ENCODE measurements at places on chromosomes 1 and 21.

GRCh38 chr1:226708967-226709396 is 30.1 kb downstream of the ITPKB start:
- no peak for DNase-seq

DNA sequence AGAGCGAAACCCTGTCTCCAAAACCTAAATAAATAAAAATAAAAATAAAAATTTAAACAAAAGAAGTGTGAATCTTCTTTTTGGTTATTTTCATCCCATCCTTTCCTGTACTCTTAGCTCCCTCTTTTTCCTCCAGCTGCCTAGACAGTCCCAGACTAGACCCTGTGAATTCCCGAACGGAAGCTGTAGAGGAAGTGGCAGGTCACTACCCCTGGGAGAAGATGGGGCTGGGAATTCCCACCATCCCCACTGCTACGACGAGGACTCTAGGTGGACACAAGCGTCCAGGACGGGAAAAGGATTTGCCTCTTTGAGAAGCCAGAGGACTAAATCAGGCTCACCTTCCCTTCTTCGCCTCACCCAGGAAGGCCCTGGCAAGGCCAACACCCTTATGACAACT is 12.6 kb downstream of the RHBDL2 start:
- no peak for DNase-seq

GRCh38 chr1:205616563-205617293 is 15.1 kb downstream of the ELK4 start:
- no peak for DNase-seq

- DNase-seq, result no peak
These were observed 160.7 kb downstream of the KAZN start for GRCh38 chr1:14759042-14759818.

DNA sequence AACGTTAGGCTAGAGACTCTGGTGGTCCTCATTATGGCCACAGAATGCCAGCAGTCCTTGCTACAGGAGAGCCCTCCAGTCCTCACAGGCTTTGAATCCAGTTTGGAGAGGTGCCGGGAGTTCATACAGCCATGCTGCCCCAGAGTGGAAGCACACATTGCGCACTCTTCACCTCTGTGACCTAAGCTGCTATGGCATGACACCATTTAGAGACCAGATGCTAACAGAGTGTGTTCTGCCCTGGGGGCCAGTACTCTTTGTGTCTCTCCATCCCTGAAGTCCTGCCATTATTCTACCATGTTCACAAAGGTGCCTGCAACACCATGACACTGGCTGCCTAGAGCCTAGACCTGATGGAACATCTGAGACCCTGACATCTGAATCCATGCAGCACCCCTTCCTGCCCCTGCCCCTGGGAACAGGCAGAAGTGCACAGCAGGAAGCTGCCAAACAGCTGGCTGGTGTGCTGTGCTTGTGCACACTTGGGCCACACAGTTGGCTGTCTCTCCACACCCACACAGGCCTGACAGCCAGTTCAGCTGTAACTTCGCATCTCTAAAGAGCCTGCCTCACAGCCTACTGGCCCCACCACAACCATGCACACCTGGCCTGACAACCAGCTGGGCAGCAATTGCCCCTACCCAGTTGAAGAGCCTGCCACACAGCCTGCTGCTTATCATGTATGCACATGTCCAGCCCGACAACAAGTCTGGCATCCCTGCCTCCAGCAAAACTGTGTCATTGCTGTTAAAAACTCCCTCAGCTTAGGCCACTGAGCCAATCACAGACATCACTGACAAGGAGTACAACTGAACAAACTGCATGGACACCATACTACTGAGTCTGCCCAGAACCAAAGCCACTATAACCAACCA is 49.1 kb downstream of the MCOLN2 start:
- no peak for DNase-seq

DNA sequence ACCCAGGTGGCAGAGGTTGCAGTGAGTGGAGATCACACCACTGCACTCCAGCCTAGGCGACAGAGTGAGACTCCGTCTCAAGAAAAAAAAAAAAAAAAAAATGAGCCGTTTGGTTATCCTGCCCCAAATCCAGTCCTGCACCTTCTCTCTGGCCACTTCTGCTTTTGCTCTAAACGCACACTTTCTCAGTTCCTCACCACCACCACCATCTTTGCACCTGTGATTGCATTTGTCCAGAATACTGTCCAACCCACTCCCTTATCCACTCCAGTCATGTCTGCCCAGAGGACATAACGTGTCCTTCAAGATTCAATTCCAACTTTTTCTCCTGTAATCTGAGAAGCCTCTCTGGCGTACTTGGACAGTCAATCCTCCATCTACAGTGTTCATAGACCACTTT is 2.2 kb upstream of the NEK2 start:
- no peak for DNase-seq

GRCh38 chr1:16617778-16618580 is 4.6 kb upstream of the NBPF1 start:
- DNase-seq, result peak; percentile 45

- DNase-seq, result no peak
These were observed 157.2 kb downstream of the KIF26B start for GRCh38 chr1:245311887-245312536.

DNA sequence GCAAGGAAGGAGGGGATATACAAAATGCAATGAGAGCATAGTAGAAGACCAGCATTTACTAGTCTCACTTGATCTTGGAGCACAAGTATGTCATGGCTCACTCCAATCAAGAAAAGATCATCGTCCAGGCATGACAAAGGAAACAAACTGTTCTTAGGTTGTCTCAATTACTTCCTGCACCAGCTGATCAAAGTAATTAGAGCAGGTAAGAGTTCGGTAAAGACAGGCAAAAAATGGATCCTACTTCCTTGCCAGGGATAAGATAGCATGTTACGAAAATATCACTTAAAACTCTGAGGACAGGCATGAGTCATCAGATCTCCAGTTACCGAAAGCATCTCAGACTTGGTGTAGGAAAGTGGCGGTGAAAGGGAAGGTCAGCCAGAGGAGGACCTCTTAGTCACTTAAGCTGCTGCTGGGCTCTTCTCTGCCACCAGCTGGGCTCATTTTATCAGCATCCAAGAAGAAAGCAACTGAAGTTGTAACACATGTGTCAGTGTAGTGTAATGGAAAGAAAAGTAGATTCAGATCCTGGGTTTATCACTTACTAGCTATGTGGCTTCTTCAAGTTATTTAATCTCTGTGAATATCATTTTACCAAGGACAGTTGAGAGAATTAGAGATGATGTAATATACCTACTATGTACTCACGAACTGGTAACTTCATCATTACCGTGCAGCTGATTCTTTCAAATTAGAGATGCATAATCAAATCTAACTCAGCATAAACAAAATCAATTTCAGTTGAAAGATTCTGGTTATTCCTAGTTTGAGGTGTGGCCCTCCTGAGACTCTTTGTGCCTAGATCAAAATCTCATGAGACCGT is 46.8 kb downstream of the XCL1 start:
- no peak for DNase-seq

DNA sequence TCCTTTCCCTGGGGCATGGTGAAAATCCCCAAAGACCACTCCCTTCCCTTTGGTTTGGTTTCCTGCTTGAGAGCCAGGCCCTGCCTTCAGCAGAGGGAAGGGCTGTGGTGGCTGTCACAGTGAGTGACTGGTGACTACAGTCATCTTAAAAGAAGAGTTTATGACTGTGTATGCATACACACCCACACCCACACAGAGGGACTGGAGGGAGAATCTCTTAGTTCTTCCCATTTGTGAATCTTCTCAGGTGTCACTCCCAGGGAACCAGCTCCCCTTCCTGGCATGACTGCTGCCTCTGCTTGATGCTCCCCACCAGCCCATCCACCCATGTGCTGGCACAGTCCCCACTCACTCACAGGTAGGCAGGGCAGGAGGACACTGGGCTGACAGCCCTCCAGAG is 3.9 kb upstream of the KCNA2 start:
- peak; percentile 50 for DNase-seq

- DNase-seq, result no peak
These were observed 21.6 kb downstream of the F11R start for GRCh38 chr1:160999376-160999775.

GRCh38 chr1:165624441-165624840 is 6.6 kb upstream of the MGST3 start:
- DNase-seq, result no peak

DNA sequence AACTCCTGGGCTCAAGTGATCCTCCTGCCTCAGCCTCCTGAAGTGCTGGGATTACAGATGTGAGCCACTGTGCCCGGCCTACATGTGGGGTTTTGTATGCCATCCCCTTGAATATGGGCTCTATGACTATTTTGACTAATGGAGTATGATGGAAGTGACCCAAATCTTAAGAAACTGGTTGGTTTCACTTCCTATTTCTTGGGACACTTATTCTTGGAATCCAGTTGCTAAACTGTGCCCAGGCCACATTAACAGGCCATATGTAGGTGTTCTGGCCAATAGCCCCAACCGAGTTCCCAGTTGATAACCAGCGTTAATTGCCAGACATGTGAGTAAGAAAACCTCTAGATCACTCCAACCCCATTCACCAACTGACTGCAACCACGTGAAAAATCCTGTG is 36.3 kb upstream of the CLIC4 start:
- no peak for DNase-seq

- no peak for DNase-seq
These were observed 416.4 kb downstream of the PTBP2 start for GRCh38 chr1:97137862-97138514.

GRCh38 chr1:193569096-193569982 is 382.9 kb upstream of the B3GALT2 start:
- DNase-seq, result no peak

GRCh38 chr1:212182171-212182570 is 103.0 kb upstream of the PPP2R5A start:
- DNase-seq, result no peak

- DNase-seq, result no peak
These were observed 14.1 kb downstream of the DNASE2B start for GRCh38 chr1:84412316-84412942.
